ENCODE measurements at places on chromosomes 5 and 9.

DNA sequence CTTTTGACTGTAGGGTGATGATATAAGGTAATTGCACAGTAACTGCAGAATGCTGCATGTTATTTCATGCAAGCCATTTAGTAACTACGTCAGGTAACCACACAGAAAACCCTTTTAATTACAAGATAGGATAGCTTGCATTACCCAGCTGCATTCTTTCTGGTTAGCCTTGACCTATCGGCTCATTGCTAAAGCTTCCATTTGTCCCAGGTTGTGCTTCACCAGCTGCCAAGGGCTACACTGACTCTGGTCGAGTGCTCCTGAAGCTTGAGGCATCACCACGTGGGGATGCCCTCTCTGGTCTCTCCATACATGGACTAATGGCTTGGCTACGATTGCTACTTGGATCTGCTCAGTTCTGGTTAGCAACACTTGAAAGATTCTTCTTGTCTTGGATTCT lies 81.1 kb upstream of the SLC12A2 start:
- DNase-seq = no peak

GRCh38 chr5:148747536-148747906 lies 78.9 kb upstream of the ADRB2 start:
- DNase-seq = no peak

DNA sequence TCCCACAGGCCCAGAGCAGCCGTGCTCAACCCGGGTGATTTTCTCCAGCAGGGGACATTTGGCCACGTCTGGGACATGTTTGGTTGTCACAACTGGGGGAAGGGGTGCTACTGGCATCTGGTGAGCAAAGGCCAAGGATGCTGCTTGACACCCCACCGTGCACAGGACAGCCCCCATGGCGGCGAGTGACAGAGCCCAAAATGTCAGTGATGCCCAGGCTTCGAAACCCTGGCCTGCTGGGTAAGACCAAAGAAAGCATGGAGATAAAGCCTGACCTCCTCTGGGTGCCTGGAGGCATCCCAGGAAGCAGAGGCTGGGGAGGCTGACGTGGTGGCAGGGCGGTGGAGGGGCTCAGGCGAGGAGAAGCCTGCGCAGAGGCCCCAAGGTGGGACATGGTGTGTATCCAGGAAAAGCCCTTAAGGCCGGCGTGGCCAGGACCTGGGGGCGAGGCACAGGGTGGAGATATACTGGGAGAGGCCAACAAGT lies 66.4 kb downstream of the ZNF354C start:
- DNase-seq = no peak

GRCh38 chr5:148574167-148574566 lies 80.2 kb downstream of the HTR4 start:
- DNase-seq = no peak

DNA sequence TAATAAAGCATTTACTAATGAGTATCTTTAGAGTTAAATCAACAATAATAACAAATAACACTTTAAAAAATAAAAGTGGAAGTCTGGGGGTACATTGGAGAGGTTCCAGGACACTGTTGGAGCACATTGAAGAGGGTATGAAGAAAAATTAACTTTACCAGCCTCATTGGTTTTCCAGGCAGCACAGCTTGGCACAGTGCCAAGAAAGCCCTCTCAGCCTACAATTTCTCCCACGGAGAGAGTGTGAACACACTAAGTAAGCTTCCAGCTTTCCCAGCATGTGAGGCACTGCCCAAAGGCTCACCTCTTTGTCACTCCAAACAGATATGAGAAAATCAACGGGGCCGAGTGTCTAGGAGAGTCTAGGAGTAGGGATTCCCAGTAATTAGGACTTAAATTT lies 1912.8 kb upstream of the NUDT12 start:
- no peak for DNase-seq

DNA sequence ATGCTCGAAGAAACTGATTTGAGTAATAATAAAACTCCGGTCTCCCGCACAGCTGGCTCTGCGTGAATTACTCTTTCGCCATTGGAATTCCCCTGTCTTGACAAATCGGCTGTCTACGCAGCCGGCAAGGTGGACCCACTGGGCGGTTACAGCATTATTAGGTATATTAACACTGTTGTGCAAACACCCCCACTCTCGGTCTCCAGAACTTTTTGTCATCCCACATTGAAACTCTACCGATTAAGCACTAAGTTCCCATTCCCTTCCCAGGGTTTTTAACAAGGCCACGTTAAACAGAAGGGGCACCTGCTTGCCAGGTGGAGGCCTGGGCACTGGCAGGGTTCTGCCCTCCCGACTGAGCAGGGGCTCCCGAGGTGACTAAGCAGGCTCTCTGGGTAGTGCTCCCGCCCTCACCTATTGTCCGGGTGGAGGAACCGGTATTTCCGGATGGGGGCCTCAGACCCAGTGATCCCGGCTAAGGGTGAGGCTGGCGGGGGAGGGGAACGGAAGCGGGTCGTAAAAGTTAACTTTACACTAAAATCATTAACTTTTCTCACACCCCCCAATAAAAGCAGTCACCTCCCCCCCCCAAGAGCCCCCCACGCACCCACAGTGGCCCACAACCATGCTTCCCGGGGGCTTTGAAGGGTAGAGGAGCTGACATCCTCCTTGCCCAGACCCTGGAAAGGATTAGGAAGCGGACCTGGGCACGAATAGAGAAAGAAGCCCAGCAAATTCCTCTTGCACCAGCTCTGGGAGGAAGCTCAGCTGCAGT lies 53.5 kb upstream of the TJP2 start:
- no peak for DNase-seq

GRCh38 chr5:109876030-109876725 lies 186.5 kb downstream of the MAN2A1 start:
- DNase-seq = no peak

GRCh38 chr9:98081477-98082219 lies 25.1 kb downstream of the NANS start:
- DNase-seq = peak; percentile 54

DNA sequence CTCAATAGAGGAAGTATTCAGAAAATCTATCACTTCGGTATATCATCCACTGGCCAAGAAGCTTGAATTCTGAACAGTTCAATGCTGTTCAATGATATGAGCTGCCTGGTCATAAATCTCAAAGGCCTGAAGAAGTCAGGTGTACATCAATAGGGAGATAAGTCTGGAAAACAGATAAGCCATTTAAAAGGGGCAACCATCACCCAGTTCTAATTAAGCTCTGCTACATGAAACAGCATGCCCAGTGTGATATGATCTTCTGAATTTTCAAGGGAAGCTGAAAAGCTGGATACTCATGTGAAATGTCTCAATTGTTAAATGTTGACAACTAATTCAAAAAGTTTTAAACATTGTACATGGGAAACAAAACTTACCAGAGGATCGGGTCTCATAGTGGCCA lies 2020.7 kb upstream of the WWC1 start:
- DNase-seq = no peak

DNA sequence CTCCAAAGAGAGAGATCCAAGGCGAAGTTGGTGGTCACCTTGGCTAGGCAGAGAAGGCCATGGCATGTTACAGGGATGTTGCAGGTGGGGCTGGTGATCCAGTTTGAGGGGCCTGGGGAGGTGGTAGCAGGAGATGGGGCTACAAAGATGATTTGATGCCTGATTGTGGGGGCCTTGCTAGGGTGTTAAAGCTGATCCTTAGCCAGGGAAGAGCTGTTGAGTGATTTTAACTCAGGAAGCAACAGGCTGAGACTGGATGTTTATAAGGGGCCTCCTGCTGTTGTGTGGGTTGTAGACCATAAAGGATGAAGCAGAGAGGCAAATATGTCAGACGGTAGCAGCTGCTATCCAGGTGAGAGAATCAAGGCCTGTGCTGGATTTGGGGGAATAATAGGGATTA lies 19.0 kb upstream of the SMAD5 start:
- DNase-seq = no peak

- DNase-seq = peak; percentile 56
These were observed 56.1 kb downstream of the GRIA1 start for GRCh38 chr5:153546566-153546965.

- no peak for DNase-seq
These were observed 8.1 kb upstream of the COL5A1 start for GRCh38 chr9:134633362-134634142.

DNA sequence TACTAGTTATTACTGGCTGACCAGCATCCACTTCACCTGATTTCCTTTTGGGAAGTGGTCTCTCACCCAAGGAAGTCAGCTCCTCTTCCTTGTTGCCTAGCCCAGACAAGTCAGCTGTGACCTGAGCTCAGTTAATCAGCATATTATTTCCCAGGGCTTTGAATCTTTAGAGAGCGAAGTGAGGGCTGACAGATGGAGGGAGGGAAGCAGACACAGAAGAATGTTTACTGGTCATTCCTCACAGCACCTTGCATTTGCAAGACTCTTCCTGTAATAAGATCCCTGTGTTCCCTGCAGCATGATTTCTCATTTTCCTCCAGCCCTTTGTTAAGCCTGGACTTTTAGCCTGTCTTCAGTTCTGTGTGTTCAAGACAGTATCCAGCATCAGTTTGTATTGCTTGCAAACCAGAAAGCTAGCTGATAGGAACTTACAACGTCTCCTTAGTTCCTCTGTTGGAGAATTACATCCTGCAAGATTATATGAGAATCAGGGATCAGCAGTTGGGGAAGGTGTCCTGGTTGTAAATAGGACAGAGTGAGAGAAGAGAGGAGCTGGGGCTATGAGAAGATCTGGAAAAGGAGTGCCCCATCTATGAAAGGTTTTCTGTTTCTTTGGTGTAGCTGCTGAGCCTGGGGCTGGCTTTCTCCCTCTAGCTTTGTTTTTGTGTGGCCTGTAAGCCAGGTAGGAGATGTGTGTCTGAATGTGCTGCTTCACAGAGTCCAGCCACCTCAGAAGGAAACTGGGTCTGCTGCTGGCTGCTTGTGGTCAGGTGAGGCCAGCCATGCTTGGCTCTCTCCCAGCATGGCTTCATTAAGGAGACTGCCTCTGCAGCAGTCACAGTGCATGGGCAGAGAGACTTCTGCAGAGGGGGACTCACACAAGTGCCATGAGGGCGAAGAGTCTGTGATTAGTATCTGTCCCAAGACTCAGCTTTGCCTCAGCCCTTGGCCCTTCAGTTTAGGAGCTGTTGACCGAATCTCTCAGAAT lies 50.3 kb downstream of the MAN2A1 start:
- peak; percentile 17 for DNase-seq
